Hindlimb muscle (tissue), 1 donor: ENCODE measurements at places on chromosomes 11 and 22. TPM values are rescaled to one million over a fixed set of nuclear protein-coding genes. Genes with fewer than 3 reads are reported as not detected.

GRCh38 chr11:121344824-121345223 is 52.3 kb downstream of the SC5D start:
- DNase-seq = no peak

GRCh38 chr11:134636071-134636470 is 224.0 kb upstream of the B3GAT1 start:
- DNase-seq = no peak

DNA sequence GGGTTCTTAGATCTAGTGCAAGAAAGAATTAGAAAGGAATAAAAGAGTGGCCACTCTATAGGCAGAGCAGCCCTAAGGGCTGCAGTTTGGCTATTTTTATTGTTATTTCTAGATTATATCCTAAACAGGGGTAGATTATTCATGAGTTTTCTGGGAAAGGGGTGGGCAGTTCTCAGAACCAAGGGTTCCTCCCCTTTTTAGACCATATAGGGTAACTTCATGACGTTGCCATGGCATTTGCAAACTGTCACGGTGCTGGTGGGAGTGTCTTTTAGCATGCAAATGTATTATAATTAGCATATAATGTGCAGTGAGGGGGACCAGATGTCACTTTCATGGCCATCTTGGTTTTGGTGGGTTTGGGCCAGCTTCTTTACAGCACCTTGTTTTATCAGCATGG is 44.6 kb downstream of the METTL15 start:
- no peak for DNase-seq

DNA sequence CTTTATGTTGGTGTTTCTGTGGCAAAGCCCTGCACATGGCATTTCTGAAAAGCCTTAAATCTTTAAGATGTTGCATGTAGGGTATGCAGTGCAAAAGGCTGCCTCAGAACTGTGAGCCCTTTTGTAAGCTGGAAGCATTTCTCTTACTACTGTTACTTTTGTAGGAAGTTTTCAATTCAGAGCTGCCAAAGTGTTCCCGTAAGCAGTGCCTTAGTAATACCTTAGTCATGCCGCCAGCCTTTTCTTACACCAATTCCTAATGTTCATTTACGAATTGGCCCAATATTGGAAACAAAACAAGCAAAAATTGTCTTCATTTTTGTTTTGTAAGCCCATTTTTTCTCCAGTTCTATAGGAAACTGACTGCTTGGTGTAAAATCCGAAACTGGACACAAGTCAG is 67.4 kb upstream of the RASSF10 start:
- DNase-seq = no peak

The SYT8 gene
- polyA plus RNA-seq = 0.44 TPM

- DNase-seq = no peak
These were observed 52.3 kb upstream of the BMAL1 start for GRCh38 chr11:13225038-13226001.

GRCh38 chr11:74278103-74278502 is 33.3 kb downstream of the P4HA3 start:
- no peak for DNase-seq

DNA sequence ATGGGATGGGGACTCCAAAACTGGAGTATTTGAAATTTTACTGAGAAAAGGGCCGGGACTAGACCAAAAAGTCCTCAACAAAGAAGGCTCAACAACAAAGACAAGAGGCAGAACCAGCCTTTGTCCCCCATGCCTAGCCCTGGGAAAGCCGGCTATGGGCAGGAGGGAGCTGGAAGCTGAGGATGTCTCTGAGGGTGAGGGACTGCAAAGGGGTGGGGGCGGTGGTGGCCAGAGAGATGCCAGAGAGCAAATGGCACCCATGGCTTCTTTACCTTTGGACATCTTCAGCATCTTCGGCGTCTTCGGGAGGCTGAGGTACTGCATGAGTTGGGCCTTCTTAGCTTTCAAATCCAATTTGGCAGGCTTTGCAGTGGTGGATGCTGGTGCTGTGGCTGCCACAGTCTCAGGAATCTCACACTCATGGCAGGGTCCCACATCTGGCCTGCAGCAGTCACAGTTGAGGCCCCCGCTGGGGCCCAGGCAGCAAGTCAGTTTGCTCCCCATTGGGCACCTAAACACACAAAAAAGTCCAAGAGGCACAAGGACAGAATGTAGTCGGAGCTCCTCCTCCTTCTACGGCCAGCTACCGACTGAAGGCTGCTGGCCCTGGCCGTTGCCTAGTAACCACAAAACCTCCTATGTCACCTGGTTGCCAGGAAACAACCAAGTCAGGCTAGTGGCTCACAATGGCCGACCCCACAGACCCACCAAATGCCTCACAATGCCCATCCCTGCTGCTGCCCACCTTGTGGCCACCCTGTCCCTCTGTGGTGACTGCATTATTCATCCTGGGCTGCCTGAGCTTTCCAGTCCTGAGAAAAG is at the start of gene C22orf42:
Gene C22orf42 (minus strand): TSS at position 592 of the 822 bp plus-strand sequence. CDS start 88 bp downstream, at position 504.
- DNase-seq = no peak

GRCh38 chr11:76740772-76741171 is 42.4 kb upstream of the TSKU start:
- DNase-seq = no peak

- no peak for DNase-seq
These were observed 525 bp downstream of the MAPK8IP2 start for GRCh38 chr22:50600967-50601668.

The PARVA gene
- 75.8 TPM for polyA plus RNA-seq

DNA sequence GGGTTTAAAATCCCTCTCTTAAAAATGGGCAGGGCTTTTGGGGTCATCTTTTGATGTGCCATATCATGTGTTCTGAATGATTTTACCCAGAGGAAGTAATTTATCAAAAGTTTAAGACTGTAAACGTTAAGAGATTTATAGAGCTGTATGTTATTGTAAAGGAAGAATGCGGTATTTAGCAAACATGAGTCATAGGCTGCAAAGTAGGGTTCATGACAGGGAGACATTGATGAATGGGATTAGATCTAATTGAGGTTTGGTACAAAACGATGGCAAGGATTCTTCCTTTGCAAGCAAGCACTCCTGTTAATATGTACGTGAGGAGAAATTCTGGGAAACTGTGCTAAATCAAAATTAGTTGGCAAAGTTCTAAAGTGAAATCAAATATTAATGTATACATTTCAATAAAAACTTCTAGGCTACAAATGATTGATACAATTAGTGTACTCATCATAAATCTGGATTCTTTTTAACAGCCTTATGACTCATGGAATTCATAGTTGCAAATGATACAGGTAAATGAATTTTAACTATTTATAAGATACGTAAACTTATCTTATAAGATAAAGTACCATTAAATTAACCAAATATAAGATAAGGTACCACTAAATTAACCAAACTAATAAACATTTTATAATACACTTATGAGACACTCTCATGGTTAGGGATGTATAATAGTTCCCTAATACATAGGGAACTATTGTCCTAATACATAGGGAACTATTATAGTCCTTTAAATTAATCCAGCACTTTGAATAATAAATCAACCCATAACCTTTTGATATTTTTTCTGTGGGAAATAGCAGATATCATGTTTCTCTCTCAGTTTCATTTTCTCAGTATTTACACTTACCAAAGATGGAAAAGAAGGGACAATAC is 58.4 kb downstream of the KIF18A start:
- DNase-seq = no peak

DNA sequence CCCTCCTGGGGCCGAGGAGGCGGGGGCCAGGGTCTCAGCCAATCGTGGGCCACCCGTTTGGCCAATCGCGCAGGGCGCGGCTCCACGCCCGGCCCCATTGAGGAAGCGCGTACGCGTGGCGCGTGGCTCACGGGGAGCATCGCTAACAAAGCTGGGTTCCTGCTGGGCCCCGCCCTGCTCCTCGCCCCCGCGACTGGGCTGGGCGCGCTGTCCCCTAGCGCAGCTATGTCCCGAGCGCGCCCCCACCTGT is 614 bp upstream of the ASCL2 start:
- peak; percentile 12 for DNase-seq

The MS4A6E gene
- not detected for polyA plus RNA-seq

The SCT gene
- polyA plus RNA-seq = 127 TPM

GRCh38 chr22:18104566-18104965 is 6.0 kb upstream of the TUBA8 start:
- DNase-seq = no peak

The SYT12 gene
- 0.18 TPM for polyA plus RNA-seq

- DNase-seq = no peak
These were observed 202.4 kb upstream of the PDGFD start for GRCh38 chr11:104366321-104366734.

- DNase-seq = no peak
These were observed 1134.1 kb upstream of the CCDC90B start for GRCh38 chr11:84420271-84420670.

- DNase-seq = no peak
These were observed 20.4 kb downstream of the RSPH14 start for GRCh38 chr22:23121424-23121823.

DNA sequence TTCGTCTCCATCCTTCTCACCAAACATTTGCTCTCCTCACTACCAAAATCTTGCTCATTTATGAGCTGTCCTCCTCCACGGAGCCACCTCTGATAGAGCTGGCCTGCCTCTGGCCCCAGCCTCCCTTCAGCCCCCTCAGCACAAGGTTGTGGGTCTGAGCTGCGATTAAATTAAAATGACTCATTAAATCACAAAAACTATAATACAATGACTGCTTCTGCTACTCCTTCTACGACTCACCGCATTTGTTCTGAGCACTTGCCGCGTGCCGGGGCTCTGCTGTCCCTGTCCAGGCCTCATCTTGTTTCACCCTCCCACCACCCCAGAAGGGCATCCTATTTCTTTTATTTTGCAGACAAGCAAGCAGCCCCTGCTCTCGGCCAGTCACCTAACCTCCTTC is 49.2 kb upstream of the TIMP3 start:
- no peak for DNase-seq

DNA sequence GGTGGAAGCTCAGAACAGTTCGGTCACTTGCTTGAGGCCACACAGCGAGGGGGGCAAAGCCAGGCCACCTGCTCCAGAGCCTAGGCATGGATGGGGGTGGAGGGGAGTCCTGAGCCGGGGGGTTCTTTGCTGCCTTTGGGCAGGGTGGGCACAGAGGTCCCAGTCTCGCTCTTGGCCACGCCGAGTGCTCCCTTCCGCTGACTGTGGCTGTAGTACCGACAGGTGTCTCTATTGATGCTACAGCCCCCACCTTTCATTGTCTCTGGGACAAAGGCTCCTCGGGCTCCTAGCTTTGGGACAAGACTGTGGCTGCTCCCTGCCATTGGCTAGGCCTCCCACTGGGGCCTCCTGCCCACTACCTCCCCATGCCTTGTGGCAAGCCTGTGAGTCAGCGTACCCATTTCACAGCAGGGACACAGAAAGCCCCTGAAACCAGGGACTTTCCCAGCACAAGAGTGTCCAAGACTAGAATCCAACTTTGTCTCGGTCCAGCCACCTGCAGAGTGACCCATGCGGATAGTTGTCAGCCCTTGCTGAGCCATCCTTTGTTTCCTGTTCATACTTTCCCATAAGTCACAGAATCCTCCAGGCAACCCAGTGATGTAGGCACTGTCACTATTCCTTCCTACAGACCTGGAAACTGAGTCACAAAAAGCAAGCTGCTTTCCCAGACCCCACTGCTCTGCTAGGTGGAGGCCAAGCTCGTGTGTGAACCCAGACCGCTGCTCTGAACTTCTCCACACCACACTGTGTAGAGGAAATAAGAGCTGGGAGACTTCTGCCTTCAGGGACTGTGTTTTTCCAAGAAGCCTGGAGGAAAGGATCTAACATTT is 17.2 kb downstream of the MYEOV start:
- DNase-seq = no peak

DNA sequence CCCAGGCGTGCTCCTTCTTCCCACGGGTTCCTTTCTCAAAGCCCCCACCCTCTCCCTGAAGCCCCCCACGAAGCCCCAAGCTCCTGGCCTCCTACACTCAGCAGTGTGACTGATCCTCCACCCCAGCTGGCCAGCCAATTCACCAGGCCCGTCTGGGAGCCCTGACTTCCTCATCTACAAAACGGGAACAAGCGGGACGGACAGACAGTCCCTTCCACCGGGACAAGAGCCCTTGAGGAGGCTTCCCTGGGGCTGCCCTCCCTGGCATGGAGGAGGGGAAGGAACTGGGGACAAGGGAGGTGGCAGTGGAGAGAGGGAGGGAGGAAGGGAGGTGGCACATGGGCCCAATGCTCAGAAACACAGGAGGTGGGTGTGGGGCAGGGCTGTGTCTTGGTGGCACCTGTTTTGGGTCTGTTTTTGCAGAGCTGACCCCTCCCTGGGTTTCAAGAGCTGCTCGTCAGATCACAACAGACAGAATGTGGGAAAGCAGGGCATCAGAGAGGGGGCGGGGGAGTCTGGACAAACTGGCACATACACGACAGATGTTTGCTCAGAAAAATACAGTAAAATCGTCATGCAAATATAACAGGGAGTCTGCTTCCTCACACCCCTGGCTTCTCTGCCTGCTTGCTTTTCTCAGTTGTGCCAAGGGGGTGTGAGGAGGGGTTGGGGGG is 56.8 kb downstream of the ELFN2 start:
- DNase-seq = no peak

- DNase-seq = peak; percentile 85
These were observed 24.4 kb downstream of the RTN4R start for GRCh38 chr22:20243537-20244249.

GRCh38 chr11:1817000-1817399 is 17.8 kb upstream of the SYT8 start:
- DNase-seq = no peak

DNA sequence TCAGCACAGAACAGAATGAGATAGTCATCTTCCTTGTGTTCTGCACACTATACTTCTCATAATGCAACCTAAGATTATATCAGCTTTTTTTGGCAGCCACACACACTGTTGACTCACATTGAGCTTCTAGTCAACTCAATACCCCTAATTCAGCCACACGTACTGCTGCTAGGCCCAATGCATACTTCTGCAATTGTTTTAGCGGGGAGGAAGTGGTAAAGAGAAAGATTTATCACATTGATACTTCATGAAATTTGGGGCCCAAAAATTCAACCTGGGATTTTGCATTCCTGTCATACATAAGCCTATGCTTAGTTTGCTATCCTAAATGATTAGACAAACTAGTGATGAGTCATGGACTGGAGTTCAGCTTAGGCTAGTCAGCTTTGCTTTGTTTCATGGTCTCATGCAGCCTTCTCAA is 8.6 kb upstream of the UPB1 start:
- no peak for DNase-seq
